ENCODE measurements at places on chromosomes 7 and 10. TPM values are rescaled to one million over a fixed set of nuclear protein-coding genes. Genes with fewer than 3 reads are reported as not detected.

DNA sequence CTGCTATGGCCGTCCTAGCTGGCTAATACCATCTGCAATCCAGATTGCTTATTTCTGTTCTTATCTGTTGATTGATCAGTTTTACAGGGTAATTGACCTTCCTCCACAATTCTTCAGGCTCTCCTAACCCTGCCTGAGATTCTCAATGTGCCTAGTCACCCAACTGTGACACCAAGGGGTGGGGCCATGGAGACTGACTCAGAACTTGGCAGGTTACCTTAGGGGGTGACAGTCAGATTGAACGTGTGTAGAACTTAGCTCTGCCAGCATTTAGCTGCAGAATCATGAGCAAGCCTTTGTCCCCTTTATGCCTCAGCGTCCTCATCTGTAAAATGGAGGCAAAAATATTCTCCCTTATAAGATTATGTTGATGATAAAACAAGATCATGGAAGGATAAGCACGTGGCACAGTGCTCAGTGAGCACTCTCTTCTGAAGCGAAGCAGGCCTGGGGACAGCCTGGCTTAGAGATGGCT lies 19.1 kb upstream of the LEP start:
- H3K27me3 ChIP-seq = peaks cover 26% of the 10 kb centered on the region
- no peak overlapping the region for H3K27ac ChIP-seq
- no peak overlapping the region for H3K4me3 ChIP-seq
- H3K36me3 ChIP-seq = no peaks in the 10 kb centered on the region
- H3K4me1 ChIP-seq = peaks cover 24% of the 10 kb centered on the region

DNA sequence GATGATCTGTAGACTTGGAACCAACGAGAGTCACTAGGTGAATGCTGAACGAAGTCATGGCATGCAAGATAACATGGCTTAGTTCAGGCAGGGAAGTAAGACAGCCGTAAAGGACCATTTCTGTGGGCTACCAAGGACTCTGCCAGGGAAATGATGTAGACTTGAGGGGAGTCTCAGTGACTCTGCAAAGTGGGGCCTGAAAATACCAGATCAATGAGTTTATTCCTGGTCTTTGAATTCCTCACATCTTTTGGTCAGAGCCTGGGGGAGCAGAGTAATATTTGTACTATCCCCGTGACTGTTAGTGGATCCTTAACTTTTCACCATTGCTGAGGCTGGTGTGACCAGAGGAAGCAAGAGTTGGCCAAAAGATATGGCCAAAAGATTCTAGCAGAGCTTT lies 60.7 kb upstream of the INHBA start:
- no peaks in the 10 kb centered on the region for H3K27me3 ChIP-seq
- H3K27ac ChIP-seq = no peak overlapping the region
- peaks cover 7% of the 10 kb centered on the region for H3K4me1 ChIP-seq
- no peaks in the 10 kb centered on the region for H3K36me3 ChIP-seq
- DNase-seq = no peak

DNA sequence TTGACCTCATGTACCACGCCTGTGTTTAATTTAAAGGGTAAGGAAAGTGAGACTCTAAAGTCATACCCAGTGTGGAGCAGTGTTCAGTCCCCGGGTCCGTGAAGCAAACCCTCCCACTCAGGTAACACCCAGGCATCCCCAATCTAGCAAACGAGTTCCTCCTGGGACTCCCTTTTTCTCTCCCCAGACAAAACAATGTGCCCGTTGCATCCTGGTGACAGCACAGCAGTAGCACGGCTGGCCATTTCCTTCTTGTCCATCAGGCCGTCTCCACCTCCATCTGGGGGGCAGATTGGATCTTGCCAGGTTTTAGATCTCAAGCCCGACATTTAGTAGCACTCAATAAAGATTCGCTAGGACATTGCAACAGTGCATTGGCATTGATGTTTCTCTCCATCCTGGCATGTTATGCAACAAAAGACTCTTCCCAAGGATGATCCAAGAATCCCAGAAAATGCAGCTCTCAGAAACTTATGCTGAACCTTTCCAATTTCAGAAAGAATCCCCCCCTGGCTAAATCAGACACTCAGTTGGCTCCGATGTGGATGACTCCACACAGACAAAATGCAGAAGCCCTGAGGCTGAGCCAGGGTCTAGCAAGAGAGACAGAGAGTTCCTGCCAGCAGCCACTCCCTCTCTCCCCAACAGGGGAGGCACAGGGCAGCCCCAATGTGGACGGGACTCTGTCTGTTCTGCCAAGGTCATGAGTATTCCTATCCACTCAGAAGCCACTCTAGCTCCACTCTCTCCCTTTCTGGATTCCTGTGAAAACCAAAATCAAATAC lies 274.5 kb upstream of the MGMT start:
- no peak for DNase-seq
- no peak overlapping the region for H3K4me3 ChIP-seq
- H3K4me1 ChIP-seq = peaks cover 9% of the 10 kb centered on the region
- H3K36me3 ChIP-seq = no peaks in the 10 kb centered on the region
- peaks cover 4% of the 10 kb centered on the region for H3K27me3 ChIP-seq

DNA sequence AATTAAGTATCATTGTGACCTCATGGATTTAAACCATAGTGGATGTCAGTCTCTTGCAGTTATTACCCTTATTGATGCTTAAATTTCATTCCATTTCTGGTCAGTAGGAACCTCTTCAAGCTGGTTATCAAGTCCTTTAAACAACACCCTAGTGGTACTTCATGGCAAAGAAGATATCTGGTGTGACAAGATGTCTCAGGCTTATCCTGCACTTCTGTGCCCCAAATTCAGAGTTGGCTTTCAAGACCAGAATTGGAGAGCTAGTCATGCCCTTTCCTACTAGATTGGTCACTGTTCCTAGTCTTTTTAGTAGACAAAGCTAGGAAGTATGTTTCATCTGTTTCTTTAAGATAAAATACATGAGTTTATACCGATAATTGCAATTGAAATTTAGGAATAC lies 54.9 kb downstream of the KMT2E start:
- peaks cover 10% of the 10 kb centered on the region for H3K4me1 ChIP-seq
- no peaks in the 10 kb centered on the region for H3K27me3 ChIP-seq
- H3K36me3 ChIP-seq = peaks cover 29% of the 10 kb centered on the region
- H3K27ac ChIP-seq = no peak overlapping the region
- H3K4me3 ChIP-seq = no peak overlapping the region
- DNase-seq = no peak

GRCh38 chr10:14564268-14564744 lies 210.4 kb downstream of the FAM107B start:
- no peak overlapping the region for H3K27ac ChIP-seq
- H3K4me3 ChIP-seq = no peak overlapping the region
- DNase-seq = no peak
- H3K27me3 ChIP-seq = no peaks in the 10 kb centered on the region

DNA sequence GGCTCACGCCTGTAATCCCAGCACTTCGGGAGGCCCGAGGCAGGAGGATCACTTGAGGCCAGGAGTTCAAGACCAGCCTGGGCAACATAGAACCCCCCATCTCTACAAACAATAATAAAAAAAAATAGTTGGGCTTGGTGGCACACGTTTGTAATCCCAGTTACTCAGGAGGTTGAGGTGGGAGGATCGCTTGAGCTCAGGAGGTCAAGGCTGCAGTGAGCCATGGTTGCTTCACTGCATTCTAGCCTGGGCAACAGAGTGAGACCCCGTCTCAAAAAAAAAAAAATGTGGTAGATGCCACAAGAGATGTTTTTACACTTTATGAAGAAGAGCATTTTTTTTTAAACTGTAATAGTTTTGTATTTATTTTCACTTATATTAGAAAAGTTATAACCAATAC lies 12.8 kb downstream of the NYAP1 start:
- no peak overlapping the region for H3K27ac ChIP-seq
- H3K36me3 ChIP-seq = no peaks in the 10 kb centered on the region
- H3K4me3 ChIP-seq = no peak overlapping the region

GRCh38 chr10:30788307-30788706 lies 158.8 kb upstream of the LYZL2 start:
- H3K4me1 ChIP-seq = peaks cover 23% of the 10 kb centered on the region
- no peaks in the 10 kb centered on the region for H3K27me3 ChIP-seq
- H3K4me3 ChIP-seq = no peak overlapping the region
- no peak for DNase-seq
- H3K27ac ChIP-seq = no peak overlapping the region
- H3K36me3 ChIP-seq = no peaks in the 10 kb centered on the region

- peaks cover 85% of the 10 kb centered on the region for H3K27me3 ChIP-seq
- H3K27ac ChIP-seq = no peak overlapping the region
- peaks cover 5% of the 10 kb centered on the region for H3K36me3 ChIP-seq
- no peak overlapping the region for H3K4me3 ChIP-seq
These were observed 3.1 kb upstream of the HOXA4 start for GRCh38 chr7:27133409-27134231.

GRCh38 chr10:36888925-36889573 lies 236.3 kb upstream of the ANKRD30A start:
- H3K27me3 ChIP-seq = peaks cover 9% of the 10 kb centered on the region
- DNase-seq = no peak
- no peaks in the 10 kb centered on the region for H3K36me3 ChIP-seq
- no peaks in the 10 kb centered on the region for H3K4me1 ChIP-seq
- no peak overlapping the region for H3K27ac ChIP-seq
- no peak overlapping the region for H3K4me3 ChIP-seq

DNA sequence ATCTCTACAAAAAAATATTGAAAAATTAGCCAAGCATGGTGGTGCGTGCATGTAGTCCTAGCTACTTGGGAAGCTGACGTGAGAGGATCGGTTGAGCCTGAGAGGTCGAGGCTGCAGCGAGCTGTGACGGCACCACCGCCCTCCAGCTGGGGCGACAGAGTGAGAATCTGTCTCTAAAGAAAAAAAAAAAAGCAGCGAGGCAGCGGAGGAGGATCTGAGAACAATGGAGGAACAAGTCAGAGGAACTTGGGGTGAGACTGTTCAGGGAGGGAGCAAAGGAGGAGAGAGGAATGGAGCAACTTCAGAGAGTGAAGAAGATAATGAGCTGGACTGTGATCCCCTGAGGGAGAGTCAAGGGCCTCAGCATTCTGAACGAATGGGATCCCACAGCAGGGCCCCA lies 85.4 kb downstream of the MKX start:
- no peak overlapping the region for H3K4me3 ChIP-seq
- no peak for DNase-seq
- H3K27ac ChIP-seq = no peak overlapping the region

GRCh38 chr7:101241443-101242349 lies 3.2 kb downstream of the FIS1 start:
- H3K27me3 ChIP-seq = no peaks in the 10 kb centered on the region
- no peak overlapping the region for H3K4me3 ChIP-seq
- H3K4me1 ChIP-seq = peaks cover 21% of the 10 kb centered on the region
- DNase-seq = no peak
- H3K27ac ChIP-seq = no peak overlapping the region

DNA sequence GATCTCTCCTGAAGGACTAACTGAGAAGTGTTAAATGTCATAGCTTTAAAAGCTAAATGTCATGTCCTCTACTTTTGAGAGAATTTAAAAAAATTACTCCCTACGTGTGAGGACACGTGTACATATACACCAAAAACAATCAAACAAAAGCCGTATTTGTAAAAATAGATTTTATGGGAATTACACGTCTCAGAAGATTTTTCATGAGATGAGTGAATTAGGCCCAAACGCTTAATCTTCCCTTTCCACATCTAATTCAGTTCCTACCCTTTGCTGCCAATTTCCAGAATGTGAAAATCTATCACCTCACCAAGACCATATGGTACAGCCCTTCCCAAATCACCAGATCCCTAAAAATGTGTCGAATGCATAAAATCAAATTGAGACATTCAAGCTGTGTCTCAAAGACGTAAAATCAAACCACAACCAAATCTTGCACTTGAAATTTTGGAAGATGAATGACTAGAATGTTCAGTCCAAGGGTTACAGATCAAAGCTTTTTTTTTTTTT lies 1.0 kb upstream of the CTTNBP2 start:
- peak overlapping the region; percentile 75 for H3K4me3 ChIP-seq
- DNase-seq = no peak
- H3K36me3 ChIP-seq = no peaks in the 10 kb centered on the region
- no peak overlapping the region for H3K27ac ChIP-seq
- peaks cover 20% of the 10 kb centered on the region for H3K27me3 ChIP-seq

DNA sequence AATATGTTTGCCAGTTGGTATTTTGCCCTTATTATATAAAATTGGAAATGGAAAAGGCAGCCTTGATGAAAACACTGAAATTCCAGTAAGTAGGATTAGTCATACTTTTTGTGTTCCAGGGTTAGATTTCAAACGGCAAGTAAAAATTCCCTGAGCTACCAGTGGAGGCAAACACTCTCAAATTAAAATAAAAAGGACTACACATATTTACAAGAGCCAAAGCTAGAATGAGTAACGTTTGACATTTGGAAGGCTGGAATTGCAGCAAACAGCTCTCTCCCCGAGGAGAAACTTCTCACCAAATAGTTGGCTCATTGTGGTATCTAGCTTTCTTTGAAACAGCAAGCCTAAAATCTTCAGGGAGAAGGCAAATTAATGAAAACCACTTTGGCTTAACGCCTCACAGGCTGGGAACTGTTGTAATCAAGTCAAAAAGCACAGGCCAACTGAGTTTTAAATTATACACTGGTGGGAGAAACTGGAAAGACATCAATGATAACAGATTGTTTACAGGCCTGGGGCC lies 288.4 kb downstream of the SNX13 start:
- H3K36me3 ChIP-seq = no peaks in the 10 kb centered on the region
- H3K4me1 ChIP-seq = peaks cover 62% of the 10 kb centered on the region
- DNase-seq = no peak
- H3K4me3 ChIP-seq = no peak overlapping the region
- H3K27ac ChIP-seq = peak overlapping the region; percentile 94

DNA sequence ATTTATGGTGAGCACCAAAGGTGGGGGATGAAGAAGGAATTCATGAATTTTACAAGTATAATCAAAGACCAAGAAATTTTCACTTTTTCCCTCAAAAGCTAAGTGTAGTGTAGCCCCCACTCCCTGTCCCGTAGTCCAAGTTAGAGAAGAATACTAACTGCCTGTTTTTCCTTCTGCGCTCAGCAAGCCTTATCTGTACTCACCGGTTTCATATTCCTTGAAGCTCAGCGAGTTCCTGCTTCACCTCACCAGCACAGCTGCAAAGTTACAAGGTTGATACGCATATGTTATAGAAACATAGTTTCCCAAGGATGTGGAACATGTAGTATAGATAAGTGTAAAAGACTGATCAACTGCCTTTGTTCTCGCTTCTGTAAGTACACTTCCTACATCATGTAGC lies 16.0 kb upstream of the ZNF33B start:
- DNase-seq = no peak
- peaks cover 7% of the 10 kb centered on the region for H3K27me3 ChIP-seq
- no peaks in the 10 kb centered on the region for H3K36me3 ChIP-seq

The MRLN gene
- total RNA-seq = not detected

The KCNH2 gene
- 0.19 TPM for total RNA-seq

The COL13A1 gene
- total RNA-seq = 25.6 TPM

All from chondrocyte (in vitro differentiated cells).